ENCODE measurements at places on chromosomes 6 and 20.
A peak's percentile ranks its signal among the peaks of the same experiment; 100 is the strongest.

- DNase-seq: no peak
Observed at GRCh38 chr6:142412241-142412640, 110.4 kb downstream of the ADGRG6 start.

DNA sequence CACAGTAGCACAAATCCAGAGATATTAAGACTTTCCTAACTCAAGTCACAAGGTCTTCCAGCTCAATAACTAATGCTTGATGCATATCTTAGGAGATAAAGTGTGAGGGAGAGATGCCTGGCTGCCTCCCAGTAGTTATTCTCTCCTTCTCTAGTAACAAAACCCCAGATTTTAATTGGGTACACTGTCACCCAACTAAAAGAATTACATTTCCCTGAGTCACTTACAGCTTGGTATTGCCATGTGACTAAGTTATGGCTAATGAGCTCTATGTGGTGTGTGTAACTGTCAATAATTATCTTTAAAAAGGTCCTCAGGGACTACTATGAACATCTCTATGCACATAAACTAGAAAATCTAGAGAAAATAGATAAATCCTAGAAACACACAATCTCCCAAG lies 32.0 kb downstream of the KIF6 start:
- DNase-seq: no peak

- peak; percentile 94 for DNase-seq
Observed at GRCh38 chr20:39960522-39961428, 728.3 kb downstream of the MAFB start.

- no peak for DNase-seq
Observed at GRCh38 chr20:57223648-57224489, 42.6 kb downstream of the BMP7 start.

DNA sequence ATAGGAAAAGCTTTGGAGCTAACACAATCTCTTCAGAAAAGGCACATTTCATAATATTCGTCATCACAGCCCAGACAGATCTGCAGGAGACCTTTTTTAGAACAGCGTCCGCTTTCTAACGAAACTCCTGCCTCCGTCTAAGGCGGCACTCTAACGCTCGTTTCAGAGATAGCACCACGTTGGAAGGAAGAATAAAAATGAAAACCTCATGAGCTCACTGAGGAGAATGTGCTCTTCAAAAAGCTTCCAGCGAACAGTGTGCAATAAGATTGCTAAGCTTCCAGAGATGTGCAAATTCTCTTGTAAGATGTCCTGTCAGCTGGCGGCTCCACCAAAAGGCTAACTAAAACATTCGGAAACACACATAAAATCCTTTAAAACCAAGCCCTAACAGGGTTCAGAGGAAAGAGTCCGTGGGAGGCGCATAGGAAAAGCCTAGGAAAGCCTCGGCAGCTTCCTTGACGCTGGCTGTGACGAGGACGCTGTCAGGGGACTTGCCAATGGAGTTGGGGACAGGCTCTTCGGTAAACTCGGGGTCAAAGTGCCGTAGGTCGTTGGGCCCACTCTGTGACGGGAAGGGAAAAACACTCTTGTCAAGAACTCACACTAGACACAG lies 117.6 kb upstream of the SLC2A12 start:
- DNase-seq: no peak

DNA sequence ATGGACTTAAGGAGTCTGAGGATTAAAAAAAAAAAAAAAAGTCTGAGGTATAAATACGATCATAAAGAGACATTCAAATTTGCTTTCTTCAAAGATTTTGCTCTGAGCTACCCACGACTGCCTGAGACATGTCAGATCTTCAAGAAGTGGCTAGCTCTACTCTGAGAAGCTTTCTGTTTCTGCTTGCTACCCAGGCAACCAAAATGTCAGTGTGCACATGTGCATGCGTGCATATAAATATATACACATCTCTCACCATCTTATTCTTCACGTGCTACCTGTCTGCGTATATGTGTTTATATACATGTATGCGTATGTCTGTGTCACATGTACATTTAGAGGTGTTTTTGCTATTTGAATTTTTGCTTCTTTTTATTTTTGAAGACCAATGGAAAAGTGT lies 299.6 kb upstream of the STXBP5 start:
- no peak for DNase-seq

- no peak for DNase-seq
Observed at GRCh38 chr6:36783603-36784375, 55.5 kb downstream of the CPNE5 start.

- no peak for DNase-seq
Observed at GRCh38 chr6:107816818-107817217, 7.3 kb downstream of the SCML4 start.

DNA sequence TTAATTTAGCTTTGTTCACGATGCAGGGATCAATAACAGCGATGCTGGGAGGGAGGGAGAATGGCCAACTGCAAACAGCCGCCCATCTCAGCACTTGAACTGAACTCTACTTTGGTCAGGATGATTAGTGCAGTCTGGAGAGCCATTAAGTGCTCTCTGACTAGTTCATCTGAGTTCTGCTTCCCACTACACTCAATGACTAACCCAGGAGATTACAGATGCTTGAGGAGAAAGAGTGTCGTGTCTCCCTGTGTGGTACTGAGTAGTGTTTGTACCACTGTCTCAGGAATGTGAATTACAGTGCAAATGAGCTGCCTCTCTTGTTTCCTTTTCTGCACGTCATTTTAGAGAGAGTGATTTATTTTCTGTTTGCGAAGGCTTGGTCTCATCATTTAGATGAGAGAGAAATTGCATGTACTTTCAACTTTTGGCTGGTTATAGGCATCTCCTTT lies 23.5 kb downstream of the CARMIL1 start:
- DNase-seq: no peak

DNA sequence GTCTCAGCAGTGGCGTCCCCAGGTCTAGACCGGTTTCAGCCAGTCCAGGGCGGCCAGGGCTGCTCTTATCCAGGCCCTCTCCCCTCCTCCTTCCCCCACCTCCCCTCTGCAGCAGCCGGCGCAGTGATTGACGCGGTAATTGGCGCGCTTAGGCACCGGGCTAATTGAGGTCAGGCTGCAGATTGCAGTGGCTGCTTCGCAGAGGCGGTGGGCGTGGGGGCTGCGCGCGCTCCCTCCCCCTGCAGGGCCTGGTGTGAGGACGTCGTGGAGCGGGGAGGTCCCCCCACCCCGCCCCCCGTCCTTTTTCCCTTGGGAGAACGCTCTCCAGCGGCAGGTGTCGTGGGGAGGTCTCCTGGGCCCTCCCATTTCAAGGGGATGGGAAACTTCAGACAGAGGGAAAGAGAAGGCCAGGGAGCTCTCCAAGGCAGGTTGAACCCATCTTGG lies 70.4 kb upstream of the BLCAP start:
- no peak for DNase-seq

DNA sequence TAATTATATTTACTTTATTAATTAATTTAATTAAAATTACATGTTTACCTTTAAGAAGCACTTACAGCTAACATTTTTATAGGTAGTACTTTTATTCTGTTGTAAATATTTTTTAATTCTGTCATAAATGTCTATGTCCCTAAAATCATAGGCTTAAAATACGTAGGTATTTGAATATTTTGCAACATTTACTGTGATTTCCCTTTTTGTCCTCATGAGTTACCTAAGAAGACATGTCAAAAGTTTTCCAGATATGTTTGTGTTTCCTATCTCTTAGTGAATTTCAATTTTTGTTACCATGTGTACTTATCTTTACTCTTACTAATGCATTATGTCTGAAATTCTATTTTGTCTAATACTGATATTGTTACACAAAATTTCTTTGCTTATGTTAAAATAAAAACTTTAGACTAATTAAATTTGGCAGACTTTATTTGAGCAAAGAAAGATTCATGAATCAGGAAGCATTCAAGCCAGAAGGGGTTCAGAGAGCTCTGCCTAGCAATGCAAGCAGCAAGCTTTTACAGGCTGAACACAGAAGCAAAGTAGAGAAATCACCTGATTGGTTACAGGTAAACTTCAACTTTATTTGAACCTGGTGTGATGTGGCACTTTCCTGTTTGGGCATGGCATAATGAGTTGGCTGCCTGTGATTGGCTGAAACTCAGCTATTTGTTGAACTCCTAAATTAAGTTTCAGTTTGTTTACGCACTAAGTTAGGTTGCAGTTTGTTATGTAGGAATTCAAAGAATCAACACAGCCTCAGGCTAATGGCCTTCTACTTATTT lies 123.2 kb upstream of the TMEM170B start:
- DNase-seq: no peak

DNA sequence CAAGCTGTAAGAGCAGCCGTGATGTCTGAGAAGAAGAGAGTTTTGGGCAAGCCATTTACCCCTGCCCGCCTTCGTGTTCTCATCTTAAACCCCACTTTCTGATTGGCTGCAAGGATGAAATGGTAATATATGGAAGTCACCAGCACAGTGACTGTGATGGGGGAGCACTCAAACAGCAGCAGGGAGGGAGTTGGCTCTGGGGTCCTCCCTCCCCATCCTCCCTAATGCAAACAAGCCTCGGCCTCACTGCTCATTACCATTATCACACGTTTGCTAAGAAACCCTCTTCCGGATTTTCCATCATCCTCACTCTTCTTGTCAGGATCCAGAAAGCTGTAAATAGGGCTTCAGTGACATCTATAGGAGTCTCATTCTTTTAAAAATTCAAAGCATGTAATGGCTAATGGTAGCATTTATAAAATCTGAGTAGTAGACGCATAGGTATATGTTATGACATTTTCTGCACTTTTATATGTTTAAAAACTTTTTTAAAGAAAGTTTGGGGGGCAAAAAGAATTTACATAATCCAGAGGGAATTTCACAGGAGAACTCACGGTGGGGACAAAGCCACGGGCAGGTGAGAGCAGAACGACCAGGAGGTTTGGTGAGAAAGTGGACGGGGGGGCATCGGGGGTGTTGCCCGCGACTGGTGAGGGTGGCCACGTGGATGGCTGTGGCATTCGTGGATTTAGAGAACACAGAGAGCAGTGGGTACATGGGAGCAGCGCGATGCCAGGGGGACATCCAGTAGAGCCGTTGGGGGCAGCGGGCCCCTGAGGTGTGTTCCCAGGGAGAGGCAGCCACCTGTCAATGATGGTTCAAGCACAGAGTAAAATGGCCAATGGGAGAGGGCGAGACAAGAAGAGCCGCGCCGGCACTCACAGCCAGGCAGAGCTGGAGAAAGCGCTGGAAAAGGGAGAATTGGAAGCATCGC lies 29.6 kb downstream of the SUMO4 start:
- no peak for DNase-seq

DNA sequence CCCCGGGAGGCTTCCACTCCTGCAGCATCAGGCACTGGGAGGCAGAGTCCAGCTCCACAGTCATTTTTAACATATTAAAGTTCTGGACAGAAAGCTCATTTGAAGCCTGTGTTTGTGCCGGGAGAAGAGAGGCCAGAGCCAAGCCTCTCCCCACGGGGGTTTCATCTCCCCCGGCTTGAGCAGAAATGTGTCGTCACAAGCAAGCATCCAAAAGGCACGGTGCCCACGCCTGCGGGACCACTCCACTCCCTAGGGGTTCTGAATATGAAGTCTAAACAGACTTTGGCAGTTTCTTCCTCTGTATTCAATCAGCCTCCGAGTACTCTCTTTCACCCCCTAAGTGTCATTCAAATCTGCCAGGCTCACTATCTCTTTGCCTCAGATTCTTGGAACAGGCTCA lies 75.3 kb downstream of the STK35 start:
- DNase-seq: no peak

GRCh38 chr20:42945234-42945994 lies 244.3 kb downstream of the PTPRT start:
- DNase-seq: no peak

DNA sequence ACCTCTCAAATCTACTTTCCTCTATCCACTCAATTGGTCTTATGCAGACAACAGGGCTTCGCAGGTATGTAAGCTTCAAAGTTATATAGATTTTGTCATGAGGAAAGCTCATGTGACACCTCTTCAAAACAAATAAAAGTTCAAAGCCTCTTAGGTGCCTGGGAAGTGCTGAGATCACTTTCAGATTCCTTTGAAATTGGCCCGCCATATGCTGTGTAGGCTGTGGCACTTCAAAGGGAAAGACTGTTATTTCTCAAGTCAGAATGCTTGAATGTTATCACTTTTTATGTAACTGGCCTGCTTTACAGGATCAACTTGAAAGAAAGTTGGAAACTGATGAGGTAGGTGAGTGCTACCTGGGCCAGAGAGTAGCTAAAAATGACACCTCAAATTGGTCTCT lies 67.1 kb upstream of the GFRAL start:
- no peak for DNase-seq

- no peak for DNase-seq
Observed at GRCh38 chr20:52953020-52953419, 19.1 kb upstream of the TSHZ2 start.

DNA sequence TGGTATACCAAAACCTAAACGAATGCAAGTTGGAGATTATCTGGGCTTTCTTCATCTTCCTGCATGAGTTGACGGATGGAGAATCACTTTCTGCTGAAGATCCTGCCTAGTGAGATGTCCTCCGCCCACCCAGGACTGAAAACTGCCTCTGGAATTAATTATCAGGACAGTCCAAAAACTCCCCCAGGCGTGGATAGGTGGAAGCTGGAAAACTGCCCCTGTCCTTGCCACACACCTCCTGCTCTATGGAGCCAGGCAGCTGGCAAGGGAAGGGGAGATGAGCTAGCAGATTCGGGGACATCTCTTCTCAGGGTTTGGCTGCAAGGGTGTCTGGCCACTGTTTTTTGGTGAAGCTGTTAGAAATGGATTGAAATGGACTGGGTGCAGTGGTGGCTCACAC lies 89.3 kb upstream of the ZNFX1 start:
- DNase-seq: no peak

GRCh38 chr20:8151372-8151771 lies 19.3 kb downstream of the PLCB1 start:
- DNase-seq: no peak

DNA sequence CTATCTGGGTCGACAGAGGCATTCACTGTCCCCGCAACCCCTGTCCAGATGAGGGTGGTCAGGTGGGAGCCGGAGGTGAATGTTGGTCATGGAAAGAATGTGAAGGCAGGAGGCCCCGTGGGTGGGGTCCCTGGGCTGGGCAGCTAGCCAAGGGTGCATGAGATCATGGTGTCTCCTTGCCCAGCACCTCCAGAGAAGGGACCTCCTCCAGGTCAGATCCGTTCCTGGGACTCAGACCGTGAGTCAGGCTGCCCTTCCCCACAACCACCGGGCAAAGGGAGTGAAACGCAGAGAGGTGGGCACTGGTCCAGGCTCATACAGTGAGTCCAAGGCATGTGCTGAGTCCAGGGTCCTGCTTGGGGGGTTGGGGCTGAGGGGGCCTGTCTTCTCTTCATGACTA lies 3.5 kb downstream of the FOXS1 start:
- DNase-seq: no peak

GRCh38 chr6:135347887-135348286 lies 149.7 kb downstream of the AHI1 start:
- no peak for DNase-seq

GRCh38 chr20:8489094-8489883 lies 357.2 kb downstream of the PLCB1 start:
- no peak for DNase-seq

DNA sequence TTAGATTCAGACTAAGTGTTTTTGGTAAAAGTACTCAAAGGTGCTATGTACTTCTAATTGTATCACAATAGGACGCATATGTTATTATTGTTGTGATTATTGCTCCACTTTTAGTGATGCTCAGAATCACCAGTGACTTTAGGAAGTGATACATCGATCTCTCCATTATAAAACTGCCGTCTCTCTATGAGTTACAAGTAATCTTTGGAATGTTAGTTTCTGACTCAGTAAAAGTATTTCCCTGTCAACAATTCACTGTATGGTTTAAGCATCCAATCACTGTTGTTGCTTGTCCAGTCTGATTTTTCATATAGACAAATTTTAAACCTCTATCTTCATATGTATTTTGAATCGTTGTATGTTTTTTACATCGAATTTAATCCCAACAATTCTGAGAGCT lies 9.4 kb downstream of the DCBLD1 start:
- no peak for DNase-seq

GRCh38 chr6:112881027-112881426 lies 533.9 kb downstream of the RFPL4B start:
- DNase-seq: no peak

- no peak for DNase-seq
Observed at GRCh38 chr6:37236921-37237320, 20.7 kb upstream of the TBC1D22B start.

Data from NCI-H446 (cell line).